ENCODE measurements at places on chromosomes 1 and 21.

- DNase-seq, result no peak
Measured at GRCh38 chr1:89806616-89807015, 14.2 kb upstream of the LRRC8D start.

- DNase-seq, result no peak
Measured at GRCh38 chr1:231919239-231919885, 292.8 kb downstream of the DISC1 start.

DNA sequence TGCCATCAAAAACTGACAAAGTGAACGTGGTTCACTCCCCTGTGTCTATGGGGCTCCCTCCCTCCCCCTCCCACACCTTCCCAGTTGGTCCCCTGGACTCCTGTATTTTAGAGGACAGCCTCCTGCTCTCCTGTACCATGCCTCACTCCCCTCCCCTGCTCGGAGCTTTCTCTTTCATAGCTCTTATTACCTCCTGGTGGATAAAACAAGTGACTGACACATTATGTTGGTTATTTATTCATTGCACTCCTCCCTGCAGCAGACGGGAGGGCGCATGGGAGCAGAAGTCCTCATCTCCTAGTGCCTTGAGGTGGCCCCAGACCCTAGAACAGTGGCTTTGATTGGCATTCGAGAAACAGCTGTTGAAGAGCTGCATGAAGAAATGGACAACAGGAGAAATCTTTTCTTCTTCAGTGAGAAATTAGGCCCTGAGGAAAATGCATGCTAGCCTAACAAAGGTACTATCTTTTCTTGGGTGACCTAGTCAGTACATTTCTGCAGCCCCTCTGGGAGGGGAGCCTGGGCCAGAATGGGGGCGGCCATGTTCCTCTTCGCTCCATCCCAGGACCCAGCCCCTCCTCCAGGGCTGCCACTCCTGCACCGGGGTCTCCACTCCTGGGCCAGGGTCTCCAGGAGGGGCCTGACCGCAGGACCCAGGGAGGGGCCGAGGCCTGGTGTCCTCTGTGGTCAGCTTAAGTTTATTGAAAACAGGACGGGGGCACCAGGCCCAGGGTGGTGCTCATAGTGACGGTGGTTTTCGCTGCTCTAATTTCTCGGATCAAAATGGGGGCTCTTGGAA, 1.2 kb upstream of the TFF1 start:
- DNase-seq, result no peak

DNA sequence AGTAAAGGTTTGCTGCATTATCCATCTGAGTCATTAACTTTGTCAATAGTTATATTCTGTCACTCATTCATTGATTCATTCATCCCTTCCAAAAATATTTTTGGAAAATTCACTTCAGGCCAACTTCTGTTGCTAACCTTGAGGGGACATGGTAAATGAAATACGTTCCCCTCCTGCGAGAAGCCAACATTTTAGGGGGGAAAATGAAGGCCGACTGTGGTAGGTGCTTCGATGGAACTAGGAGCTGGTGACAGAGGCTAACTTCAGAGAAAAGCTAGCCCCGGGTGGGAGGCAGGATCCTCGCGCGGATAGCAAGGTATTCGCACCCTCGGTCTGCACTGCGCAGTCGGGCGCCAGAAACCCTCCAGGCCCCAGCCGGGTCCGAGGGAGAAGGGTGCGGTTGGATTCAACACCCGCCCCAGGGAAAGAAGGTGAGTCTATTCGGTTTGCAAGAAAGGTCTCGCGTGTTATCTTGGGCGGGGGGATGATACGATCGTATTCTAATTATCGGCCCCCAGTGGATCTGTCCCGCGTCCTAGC, 646 bp upstream of the RRP15 start:
- DNase-seq, result no peak

GRCh38 chr1:158089925-158090637, 90.6 kb upstream of the CD1D start:
- no peak for DNase-seq

GRCh38 chr1:95115708-95116137, 1.4 kb upstream of the TLCD4 start:
- DNase-seq, result no peak

GRCh38 chr1:179340918-179341317, 24.9 kb upstream of the AXDND1 start:
- DNase-seq, result no peak

DNA sequence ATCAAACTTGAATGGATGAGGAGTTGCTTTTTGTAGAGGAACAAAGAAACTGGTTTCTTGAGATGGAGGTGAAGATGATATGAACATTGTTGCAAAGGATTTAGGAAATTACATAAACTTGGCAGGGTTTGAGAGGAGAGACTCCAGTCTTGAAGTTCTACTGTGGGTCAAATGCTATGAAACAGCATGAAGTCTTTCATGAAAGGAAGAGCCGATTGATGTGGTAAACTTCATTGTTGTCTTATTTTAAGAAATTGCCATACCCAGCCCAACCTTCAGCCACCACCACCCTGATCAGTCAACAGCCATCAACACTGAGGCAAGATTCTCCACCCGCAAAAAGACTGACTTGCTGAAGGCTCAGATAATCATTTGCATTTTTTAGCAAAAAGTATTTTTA, 52.2 kb downstream of the SIPA1L2 start:
- no peak for DNase-seq

- no peak for DNase-seq
Measured at GRCh38 chr1:37763791-37764413, 1.0 kb downstream of the EPHA10 start.

GRCh38 chr1:202836623-202837403, 26.1 kb downstream of the PCAT6 start:
- DNase-seq, result no peak

DNA sequence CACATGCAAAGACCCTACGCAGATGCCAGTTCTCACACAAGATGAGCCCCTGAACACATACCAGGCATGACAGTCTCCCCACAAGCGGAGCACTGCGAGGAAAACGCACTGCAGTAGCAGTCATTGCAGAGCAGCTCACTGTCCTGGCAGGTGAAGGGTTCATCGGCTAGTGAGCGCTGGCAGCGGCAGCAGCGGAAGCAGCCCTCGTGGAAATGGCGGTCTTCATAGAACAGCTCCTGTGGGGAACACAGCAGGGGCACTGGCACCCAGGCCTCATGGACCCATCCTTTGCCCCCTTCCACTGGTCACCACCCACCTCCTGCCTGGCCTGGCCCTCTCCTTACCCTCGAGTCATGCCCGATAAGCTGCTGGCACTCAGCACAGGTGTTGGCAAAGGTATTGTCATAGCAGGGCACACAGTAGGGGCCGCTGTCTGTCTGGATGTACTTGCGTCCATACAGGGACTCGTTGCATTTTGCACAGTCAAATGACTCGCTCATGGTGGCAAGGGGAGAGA, 6.3 kb downstream of the FHL3 start:
- no peak for DNase-seq

- no peak for DNase-seq
Measured at GRCh38 chr1:23337869-23338268, 6.2 kb downstream of the HNRNPR start.
